Suprapubic skin (tissue), 4 donors: ENCODE measurements at places on chromosomes 6 and 20. TPM values are rescaled to one million over a fixed set of nuclear protein-coding genes. Genes with fewer than 3 reads are reported as not detected.

DNA sequence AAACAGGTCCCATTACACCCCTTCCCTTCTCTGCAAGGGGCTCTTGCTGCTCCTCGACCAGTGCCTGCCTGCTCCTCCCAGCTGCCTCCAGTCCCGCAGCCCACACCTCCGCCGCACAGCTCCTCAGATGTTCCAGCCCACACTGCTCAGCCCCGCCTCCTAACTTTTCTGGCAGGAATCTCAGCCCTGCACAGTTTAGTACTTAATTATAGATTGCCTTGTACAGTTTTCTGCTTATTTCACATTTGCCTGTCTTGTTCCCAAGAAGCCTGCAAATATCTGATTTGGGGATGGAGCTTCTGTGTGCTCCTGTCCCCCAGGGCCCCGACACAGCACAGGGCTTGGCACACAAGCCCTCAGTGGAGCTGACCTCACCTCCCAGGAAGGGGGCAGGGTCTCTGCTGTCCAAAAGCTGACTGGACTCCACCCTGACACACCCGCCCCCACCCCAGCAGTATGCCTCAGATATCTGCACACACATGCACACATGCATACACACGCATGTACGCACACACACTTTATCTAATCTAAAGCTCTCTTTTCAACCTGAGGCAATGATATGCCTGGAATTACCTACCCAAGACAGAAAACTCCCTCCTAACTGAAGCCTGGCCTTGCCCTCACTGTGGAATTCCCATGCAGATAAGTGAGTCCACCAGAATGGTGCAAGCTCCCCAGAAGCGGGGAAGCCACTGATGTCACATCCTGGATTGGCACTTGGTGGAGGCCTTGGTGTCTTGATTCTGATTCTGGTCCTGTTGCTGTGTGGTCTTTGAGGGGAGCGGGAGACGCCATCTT is 1.2 kb upstream of the PNPLA1 start:
- no peaks in the 10 kb centered on the region for H3K36me3 ChIP-seq
- peak overlapping the region; percentile 69 for H3K27ac ChIP-seq
- no peak for DNase-seq
- H3K4me1 ChIP-seq, result peaks cover 41% of the 10 kb centered on the region
- H3K27me3 ChIP-seq, result peaks cover 15% of the 10 kb centered on the region

The STX11 gene
- 21.1 TPM for total RNA-seq

The ABHD16B gene
- total RNA-seq, result not detected

The EDN1 gene
- 21.7 TPM for total RNA-seq

- no peak for DNase-seq
- no peaks in the 10 kb centered on the region for H3K36me3 ChIP-seq
- no peak overlapping the region for H3K27ac ChIP-seq
- H3K27me3 ChIP-seq, result no peaks in the 10 kb centered on the region
- no peaks in the 10 kb centered on the region for H3K4me1 ChIP-seq
Observed at GRCh38 chr20:20235681-20236080, 132.2 kb upstream of the INSM1 start.

- no peaks in the 10 kb centered on the region for H3K27me3 ChIP-seq
- H3K36me3 ChIP-seq, result no peaks in the 10 kb centered on the region
- H3K4me3 ChIP-seq, result no peak overlapping the region
- H3K4me1 ChIP-seq, result peaks cover 87% of the 10 kb centered on the region
- no peak for DNase-seq
- peak overlapping the region; percentile 68 for H3K27ac ChIP-seq
Observed at GRCh38 chr20:19932170-19932667, 84.9 kb upstream of the NAA20 start.

GRCh38 chr20:44419131-44419844 is 56.4 kb upstream of the TTPAL start:
- no peaks in the 10 kb centered on the region for H3K36me3 ChIP-seq
- H3K4me1 ChIP-seq, result no peaks in the 10 kb centered on the region
- H3K4me3 ChIP-seq, result no peak overlapping the region
- DNase-seq, result no peak

GRCh38 chr20:60108397-60108796 is 150.2 kb downstream of the CDH26 start:
- no peaks in the 10 kb centered on the region for H3K4me1 ChIP-seq
- H3K36me3 ChIP-seq, result no peaks in the 10 kb centered on the region
- no peak overlapping the region for H3K27ac ChIP-seq

DNA sequence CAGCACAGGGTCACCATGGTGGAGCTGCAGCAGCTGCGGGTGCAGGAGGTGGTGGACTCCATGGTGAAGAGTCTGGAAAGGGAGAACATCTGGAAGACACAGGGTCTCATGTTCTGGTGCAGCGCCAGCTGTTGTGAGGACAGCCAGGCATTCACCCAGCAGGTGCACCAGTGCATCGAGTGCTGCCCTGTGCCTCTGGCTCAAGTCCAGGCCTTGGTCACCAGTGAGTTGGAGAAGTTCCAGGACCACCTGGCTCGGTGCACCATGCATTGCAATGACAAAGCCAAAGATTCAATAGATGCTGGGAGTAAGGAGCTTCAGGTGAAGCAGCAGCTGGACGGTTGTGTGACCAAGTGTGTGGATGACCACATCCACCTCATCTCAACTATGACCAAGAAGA is 22.9 kb upstream of the RIPK1 start:
- no peak for DNase-seq
- H3K27ac ChIP-seq, result no peak overlapping the region
- no peaks in the 10 kb centered on the region for H3K36me3 ChIP-seq
- no peaks in the 10 kb centered on the region for H3K27me3 ChIP-seq
- no peaks in the 10 kb centered on the region for H3K4me1 ChIP-seq
- H3K4me3 ChIP-seq, result no peak overlapping the region

DNA sequence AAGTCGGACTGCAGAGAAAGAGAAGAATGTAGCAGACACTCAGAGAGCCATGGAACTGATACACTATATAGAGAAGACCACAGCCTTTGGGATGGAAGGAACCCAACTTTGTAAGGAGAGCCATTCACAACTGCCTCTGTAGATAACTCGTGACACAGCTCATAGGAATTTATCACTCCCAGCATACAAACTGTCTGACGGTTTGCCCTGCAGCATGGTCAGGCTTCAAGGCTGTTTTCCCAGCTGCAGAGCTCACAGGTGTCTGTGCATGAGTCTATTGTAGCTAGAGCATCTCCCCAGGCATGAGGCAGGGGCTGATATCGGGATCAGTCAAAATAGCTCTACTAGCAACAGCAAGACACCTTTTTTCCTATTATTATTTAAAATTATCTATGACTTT is 130.5 kb upstream of the DTNBP1 start:
- H3K27me3 ChIP-seq, result no peaks in the 10 kb centered on the region
- no peak overlapping the region for H3K4me3 ChIP-seq
- peaks cover 6% of the 10 kb centered on the region for H3K4me1 ChIP-seq
- no peak for DNase-seq
- H3K36me3 ChIP-seq, result no peaks in the 10 kb centered on the region

- DNase-seq, result no peak
- no peaks in the 10 kb centered on the region for H3K27me3 ChIP-seq
- no peak overlapping the region for H3K27ac ChIP-seq
- peaks cover 17% of the 10 kb centered on the region for H3K4me1 ChIP-seq
Observed at GRCh38 chr6:161272635-161273273, 1.1 kb downstream of the AGPAT4 start.

The BNIP5 gene
- total RNA-seq, result not detected

- H3K36me3 ChIP-seq, result no peaks in the 10 kb centered on the region
- H3K27me3 ChIP-seq, result no peaks in the 10 kb centered on the region
- no peak overlapping the region for H3K27ac ChIP-seq
- no peak overlapping the region for H3K4me3 ChIP-seq
- no peaks in the 10 kb centered on the region for H3K4me1 ChIP-seq
Observed at GRCh38 chr6:128739112-128739511, 143.8 kb upstream of the LAMA2 start.

DNA sequence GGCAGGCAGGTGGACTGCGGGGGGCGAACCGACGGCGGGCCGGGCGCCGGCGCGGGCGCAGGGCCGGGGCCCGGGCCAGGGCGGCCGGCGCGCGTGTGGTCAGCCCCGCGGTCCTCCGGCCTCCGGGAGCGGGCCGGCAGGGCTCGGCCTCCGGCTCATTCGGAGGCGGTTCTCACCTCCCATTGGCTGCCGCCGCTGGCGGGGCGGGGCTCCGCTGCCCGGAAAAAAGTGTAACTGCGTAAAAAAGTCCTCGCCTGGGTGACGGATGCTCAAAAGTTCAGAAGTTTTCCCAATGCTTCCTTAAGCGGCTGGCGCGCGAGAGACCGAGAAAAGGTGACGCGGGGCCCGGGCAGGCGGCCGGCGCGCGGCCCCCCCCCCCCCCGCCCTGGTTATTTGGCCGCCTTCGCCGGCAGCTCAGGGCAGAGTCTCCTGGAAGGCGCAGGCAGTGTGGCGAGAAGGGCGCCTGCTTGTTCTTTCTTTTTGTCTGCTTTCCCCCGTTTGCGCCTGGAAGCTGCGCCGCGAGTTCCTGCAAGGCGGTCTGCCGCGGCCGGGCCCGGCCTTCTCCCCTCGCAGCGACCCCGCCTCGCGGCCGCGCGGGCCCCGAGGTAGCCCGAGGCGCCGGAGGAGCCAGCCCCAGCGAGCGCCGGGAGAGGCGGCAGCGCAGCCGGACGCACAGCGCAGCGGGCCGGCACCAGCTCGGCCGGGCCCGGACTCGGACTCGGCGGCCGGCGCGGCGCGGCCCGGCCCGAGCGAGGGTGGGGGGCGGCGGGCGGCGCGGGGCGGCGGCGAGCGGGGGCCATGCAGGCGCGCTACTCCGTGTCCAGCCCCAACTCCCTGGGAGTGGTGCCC is at the start of gene FOXC1:
Gene FOXC1, plus strand, starts transcription at position 268 of the 849 bp plus-strand sequence. Its CDS starts 531 bp downstream, at position 799.
- peaks cover 88% of the 10 kb centered on the region for H3K27me3 ChIP-seq
- peaks cover 73% of the 10 kb centered on the region for H3K4me1 ChIP-seq
- peak within 1 kb of the TSS; percentile 92 for H3K27ac ChIP-seq
- H3K4me3 ChIP-seq, result peak within 1 kb of the TSS; percentile 71

DNA sequence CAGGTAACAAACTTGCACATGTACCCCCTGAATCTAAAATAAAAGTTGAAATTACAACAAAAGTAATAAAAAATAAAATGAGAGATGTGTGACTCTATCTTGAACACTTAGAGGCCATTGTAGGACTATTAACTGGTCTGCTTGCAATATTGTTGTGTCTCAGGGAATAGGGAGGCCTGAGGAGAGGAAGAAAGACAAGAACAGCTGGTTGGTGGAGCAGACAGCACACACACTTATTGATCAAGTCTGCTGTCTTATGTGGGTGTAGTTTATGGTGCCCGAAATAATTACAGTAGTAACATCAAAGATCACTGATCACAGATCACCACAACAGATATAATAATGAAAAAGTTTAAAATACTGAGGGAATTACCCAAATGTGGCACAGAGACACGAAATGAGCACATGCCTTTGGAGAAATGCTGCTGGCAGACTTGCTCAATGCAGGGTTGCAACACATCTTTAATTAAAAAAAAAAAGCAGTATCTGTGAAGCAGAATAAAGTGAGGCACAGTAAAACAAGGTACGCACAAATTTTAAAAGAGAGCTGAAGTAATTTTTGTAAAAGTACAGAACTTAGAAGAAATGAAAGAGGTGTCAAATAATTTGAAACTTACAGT is 110.1 kb upstream of the HDAC2 start:
- no peaks in the 10 kb centered on the region for H3K4me1 ChIP-seq
- no peaks in the 10 kb centered on the region for H3K36me3 ChIP-seq
- DNase-seq, result no peak
- no peak overlapping the region for H3K4me3 ChIP-seq

DNA sequence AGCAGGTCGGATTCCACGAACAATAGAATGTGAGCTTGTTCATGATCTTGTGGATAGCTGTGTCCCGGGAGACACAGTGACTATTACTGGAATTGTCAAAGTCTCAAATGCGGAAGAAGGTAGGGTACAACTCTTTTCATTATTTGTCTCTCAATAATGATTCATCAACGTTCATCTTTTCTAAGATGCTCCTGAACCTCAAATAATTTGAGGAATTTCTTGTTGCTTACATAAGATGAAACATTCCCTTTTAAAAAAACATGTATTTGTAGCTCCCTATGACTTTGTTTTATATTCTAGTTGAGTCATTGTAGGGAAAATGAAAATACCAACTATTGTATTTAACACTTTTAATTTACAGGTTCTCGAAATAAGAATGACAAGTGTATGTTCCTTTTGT is 17.0 kb downstream of the MCM8 start:
- no peak for DNase-seq
- no peak overlapping the region for H3K27ac ChIP-seq
- H3K27me3 ChIP-seq, result no peaks in the 10 kb centered on the region
- no peaks in the 10 kb centered on the region for H3K4me1 ChIP-seq
- no peak overlapping the region for H3K4me3 ChIP-seq
- H3K36me3 ChIP-seq, result peaks cover 36% of the 10 kb centered on the region

GRCh38 chr20:10330071-10330470 is 104.0 kb downstream of the MKKS start:
- no peak overlapping the region for H3K27ac ChIP-seq
- DNase-seq, result no peak
- no peaks in the 10 kb centered on the region for H3K36me3 ChIP-seq
- no peaks in the 10 kb centered on the region for H3K27me3 ChIP-seq

GRCh38 chr6:139765825-139766285 is 391.4 kb upstream of the CITED2 start:
- no peak overlapping the region for H3K4me3 ChIP-seq
- H3K27me3 ChIP-seq, result no peaks in the 10 kb centered on the region
- peaks cover 19% of the 10 kb centered on the region for H3K4me1 ChIP-seq
- H3K27ac ChIP-seq, result no peak overlapping the region
- H3K36me3 ChIP-seq, result no peaks in the 10 kb centered on the region
- no peak for DNase-seq

The SIRPD gene
- total RNA-seq, result not detected

The XKR7 gene
- total RNA-seq, result not detected

The DLL1 gene
- 32.6 TPM for total RNA-seq

- no peak for DNase-seq
- H3K36me3 ChIP-seq, result no peaks in the 10 kb centered on the region
- H3K27ac ChIP-seq, result no peak overlapping the region
- no peaks in the 10 kb centered on the region for H3K27me3 ChIP-seq
Observed at GRCh38 chr20:37711994-37712964, 18.4 kb downstream of the CTNNBL1 start.

DNA sequence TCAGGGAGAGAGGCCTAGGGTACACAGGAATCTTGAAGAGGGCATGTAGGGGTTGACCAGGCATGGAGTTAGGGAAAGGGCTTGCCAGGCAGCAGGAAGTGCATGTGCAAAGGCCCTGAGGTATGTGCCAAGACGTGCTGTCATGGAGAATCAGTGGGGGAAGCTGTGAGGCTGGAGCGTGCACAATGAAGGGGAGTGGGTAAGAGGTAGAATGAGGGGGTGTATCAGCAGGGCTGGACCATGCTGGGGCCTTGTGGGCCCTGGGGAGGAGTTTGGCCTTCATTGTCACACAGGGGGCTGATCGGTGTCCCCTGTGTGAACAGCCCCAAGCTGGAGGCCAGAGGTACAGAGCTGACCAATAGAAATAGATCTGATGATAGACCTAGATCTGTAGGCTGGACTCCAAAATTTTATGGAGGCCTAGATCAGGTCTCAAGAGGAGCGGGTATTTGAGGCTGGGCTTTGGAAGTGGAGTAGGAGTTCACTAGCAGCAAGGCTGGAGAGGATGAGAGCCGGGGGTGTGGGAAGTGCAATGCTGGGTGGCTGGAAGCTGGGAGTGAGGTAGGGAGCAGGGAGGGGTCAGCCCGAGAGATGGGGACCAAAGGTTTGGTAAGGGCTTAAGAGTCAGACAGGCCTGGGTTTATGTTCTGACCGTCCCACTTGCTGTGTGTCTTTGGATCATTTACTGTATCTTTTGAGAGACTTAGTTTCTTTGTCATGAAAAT is 3.0 kb downstream of the SRC start:
- DNase-seq, result peak; percentile 48
- no peak overlapping the region for H3K4me3 ChIP-seq
- H3K4me1 ChIP-seq, result peaks cover 40% of the 10 kb centered on the region
- no peaks in the 10 kb centered on the region for H3K36me3 ChIP-seq
- H3K27ac ChIP-seq, result no peak overlapping the region
- H3K27me3 ChIP-seq, result no peaks in the 10 kb centered on the region

- no peaks in the 10 kb centered on the region for H3K27me3 ChIP-seq
- H3K4me1 ChIP-seq, result peaks cover 44% of the 10 kb centered on the region
- H3K4me3 ChIP-seq, result no peak overlapping the region
- no peaks in the 10 kb centered on the region for H3K36me3 ChIP-seq
- DNase-seq, result no peak
Observed at GRCh38 chr6:163444077-163444476, 29.6 kb downstream of the QKI start.
